ENCODE measurements at places on chromosomes 16 and 17.

GRCh38 chr17:29107933-29108822, 65.2 kb downstream of the PIPOX start:
- no peak for DNase-seq

- no peak for DNase-seq
Observed at GRCh38 chr16:73965591-73965990, 331.0 kb upstream of the PSMD7 start.

GRCh38 chr16:53018834-53019416, 33.8 kb downstream of the CHD9NB start:
- DNase-seq = no peak

DNA sequence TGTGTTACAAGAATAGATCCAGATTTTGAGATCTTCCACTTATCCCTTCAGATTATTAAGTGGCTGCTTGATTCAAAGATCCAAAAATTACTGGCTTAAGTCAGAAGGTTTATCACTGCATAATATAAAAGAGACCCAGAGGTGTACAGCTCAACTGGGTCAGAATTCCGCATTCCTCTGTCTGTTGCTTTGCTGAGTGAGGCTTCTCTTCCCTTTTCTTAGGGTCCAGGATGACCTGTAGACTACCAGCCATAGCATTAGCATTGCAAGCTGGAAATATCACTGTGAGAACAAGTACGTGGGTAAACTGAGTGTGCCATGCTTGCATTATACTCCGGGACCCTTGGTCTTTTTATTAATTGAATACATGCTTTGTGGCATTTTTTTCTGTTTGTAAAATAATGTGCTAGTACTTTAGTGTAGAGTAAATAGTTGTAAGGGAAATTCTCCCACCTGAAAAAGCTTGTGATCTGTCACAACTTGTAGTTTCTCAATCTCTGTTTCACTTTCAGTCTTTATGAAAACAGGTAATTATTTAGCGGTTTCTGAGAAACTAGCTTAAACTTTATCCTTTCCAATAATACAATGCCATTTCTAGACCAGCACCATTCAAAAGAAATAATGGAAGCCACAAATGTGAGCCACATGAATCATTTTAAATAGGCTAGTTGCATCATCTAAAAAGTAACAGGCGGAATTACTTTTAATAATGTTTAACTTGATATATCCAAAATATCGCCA, 61.6 kb downstream of the TNRC6C start:
- no peak for DNase-seq

DNA sequence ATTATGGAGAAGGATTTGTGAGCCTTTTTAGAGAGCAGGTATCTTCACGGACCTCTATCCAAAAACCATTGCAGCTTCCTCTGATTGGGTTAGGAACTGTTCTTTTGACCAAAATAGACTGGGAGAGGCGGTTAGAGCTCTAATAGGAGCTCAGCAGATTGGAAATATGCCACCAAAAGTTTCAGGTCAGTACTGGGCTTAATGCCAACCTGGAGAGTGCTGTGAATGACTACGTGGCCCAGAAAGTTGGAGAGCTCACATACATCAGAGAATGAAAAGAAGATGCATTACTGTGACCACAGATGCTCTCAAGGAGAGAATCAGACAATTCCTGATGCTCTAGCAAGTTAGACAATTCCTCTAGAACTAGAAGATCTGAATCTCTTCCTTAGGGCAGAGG, 86.5 kb downstream of the ABCA8 start:
- DNase-seq = no peak

DNA sequence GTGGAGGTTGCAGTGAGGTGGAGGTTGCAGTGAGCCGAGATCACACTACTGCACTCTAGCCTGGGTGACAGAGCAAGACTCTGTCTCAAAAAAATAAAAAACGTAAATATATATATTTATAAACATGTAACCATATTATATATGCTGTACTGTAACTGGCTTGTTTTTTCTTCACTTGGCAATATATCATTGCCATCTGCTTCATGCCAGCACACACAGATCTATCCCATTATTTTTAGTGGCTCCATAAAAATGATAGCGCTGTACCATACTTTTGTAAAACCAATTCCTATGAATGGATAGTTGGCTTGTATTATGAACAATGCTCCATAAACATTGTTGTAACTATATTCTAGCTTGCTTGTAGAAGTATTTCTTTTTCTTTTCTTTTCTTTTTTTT, 49.5 kb downstream of the GPRC5B start:
- no peak for DNase-seq

DNA sequence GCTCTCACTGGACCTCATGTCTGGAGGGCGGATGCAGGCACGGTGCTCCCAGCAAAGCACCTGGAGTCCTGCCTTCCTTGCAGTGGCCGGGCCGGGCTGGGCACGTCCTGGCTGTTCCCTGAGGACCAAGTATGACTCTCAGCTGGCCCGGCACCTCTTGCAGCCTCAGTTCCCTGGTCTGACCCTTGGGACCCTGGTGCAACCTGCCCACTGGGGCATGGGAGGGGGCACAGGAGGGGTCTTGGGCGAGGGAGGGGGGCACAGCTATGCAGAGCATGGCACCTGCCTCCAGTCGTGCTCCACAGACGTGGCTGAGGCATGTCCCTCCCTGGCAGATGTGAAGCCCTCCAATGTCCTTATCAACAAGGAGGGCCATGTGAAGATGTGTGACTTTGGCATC, 19.6 kb downstream of the MAP2K3 start:
- no peak for DNase-seq

GRCh38 chr17:50976951-50977472, 110.9 kb upstream of the TOB1 start:
- no peak for DNase-seq

DNA sequence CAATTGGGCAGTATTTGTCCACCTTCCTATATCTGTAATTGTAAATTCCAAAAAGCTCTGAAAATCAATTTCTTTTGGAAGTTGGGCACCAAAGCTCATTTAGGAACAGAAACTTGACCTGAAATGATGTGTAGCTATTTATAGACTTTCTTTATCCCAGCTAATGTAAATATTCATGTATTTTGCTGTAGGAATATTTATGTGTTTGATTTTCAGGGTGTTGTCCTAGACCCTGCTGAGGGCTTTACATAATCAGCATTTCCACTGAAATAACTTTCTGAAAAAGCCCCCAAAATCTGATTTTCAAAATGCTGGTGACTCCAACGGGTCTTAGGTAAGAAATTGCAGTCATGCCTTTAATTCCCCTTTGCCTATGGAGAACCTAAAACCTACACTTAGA, 4.1 kb downstream of the RBFOX1 start:
- DNase-seq = no peak

DNA sequence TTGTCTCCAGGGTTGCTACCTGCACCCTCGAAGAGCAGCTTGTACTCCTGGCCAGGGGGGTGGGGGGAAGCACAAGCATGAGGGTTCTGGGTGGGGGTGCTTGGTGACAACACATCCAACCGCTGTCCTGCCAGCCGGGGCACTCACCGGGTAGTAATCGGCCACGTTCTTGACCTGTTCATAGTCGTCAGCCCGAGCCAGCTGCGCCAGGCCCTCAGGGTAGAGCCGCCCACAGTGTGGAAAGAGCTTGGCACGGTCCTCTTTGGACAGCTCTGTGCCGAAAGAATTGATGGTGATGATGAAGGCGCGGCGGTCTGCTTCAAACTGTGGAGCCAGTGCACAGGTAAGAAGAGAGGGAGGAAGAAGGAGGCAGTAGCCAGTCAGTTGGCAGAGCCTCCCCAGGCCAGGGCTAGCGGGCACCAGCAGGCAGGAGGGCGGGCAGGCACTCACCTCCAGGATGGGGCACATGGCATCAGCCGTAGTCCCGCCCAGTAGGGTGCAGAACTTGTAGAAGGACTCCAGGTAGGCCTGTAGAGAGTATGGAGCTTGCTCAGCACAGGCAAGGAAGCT, 8.0 kb downstream of the HSD11B2 start:
- no peak for DNase-seq

DNA sequence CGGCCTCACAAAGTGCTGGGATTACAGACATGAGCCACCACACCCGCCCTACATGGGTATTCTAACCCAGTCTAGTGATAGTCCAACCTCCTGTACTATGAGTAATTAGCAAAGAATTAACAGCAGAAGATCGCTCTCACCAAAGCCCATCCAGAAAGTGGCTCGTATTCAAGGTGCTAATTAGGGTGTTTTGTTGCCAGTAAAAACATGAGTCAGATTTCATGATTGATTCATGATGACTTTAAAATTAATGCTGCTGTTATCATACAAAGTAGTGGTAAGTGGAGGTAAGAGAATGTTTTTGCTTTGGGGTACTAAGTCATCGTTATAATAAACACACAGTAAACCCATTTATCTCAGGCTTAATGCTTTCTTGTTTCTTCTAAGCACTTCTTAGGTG, 428.8 kb downstream of the WWOX start:
- no peak for DNase-seq

DNA sequence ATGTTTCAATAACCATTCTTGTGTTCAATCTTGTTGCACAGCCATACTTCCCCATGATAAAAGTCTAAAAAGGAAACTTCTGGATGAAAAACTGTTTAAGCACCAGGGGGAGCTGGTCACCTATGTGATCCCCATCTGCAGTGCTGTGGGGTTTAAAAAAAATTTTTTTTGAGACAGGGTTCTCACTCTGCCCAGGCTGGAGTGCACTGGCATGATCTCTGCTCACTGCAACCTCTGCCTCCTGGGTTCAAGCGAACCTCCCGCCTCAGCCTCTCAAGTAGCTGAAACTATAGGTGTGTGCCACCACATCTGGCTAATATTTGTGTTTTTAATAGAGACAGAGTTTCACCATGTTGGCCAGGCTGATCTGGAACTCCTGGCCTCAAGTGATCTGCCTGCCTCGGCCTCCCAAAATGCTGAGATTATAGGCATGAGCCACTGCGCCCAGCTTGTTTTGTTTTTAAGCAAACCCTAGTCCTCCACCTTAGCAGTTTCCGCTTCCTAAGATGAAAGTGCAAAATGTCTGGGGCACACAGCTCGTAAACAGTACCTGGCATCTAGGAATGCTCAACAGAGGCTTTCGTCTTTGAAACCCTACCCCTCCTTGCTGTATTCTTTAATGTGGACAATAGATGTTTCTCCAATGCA, 25.4 kb downstream of the DNAJA2 start:
- DNase-seq = peak; percentile 24

- DNase-seq = no peak
Observed at GRCh38 chr16:11806721-11807120, 9.7 kb upstream of the ZC3H7A start.

DNA sequence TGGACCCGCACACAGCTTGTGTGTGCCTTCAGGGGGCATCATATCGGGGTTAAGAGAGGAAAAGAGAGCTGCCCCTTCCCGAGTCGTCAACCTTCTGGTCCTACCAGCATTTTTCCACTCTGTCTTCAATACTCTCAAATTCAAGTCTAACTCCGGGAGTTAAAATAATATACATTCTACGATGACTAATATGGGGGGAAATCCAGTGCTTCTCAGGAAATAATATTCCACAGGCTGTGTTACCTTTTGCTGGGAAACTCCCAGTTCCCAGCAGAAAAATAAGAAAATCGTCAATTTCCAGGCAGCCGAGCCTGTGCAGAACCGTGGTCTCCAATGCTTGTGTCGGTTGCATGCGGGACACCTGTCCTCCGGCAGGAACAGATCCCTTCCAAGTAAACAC, 105.0 kb upstream of the FOXF1 start:
- DNase-seq = no peak

DNA sequence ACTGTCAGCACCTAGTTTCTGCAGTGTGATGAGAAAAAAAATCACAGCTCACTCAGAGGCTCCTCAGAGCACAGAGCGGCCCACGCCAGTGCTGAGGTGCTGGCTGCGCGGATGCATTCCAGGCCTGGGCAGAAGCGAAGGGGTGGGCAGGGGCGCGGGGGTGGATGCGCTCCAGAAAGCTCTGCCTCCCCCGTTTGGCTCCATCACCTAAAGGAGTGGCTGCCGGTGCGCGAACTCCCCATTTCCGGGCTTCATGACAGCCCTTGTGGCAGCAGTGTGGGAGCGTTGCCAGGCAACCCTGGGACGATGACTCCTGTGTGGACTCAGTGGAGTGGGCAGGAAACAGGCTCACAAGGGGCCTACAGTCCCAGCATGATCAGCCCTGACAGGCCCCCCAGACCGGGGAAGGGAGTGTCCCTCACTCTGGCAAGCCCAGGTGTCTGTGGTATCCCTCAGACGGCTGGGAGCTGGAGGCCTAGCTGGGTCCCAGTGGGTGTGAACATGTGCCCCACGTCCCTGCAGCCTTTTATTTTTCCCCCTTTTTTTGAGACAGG, 32.8 kb upstream of the NUDT16L1 start:
- DNase-seq = peak; percentile 28

DNA sequence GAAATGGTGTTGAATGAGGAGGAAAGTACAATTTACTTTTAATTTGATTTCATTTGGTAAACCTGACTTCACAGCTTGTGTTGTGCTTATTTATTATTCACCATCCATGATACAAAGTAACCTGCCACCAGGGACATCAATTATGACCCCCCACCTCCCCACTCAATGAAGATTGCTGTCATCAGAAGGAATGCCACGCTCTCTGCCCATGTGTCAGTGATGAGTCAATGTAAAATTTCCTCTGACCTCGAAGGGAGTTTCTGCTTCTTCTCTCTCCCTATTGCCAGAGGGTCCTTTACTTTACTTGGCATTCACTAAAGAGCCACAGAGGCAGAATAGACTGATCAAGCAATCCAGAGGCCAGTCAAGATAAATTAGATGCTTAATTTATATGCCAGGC, 759.7 kb downstream of the CDH11 start:
- DNase-seq = no peak

DNA sequence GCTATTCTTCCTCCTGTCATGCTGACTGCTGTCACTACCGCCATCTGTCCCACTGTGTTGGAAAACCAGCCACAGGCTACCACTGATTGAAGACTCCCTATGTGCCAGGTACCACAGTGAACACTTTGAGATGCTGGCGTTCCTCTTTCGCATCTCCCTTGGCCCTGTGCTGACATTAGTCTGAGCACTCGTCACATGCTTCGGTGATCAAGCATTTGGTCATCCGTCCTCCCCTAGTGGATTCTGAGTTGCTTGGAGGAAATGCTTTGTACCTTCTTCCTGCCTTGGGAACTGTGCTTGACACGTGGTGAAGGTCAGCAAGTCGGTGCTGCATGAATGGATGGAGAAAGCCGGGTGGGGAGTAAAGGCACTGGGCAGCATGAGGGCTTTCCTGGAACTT, 260.1 kb downstream of the SNX29 start:
- DNase-seq = no peak

GRCh38 chr16:4894276-4895150, 42.4 kb downstream of the PPL start:
- DNase-seq = no peak

- DNase-seq = peak; percentile 91
Observed at GRCh38 chr17:35022536-35023063, 40.9 kb downstream of the RFFL start.

GRCh38 chr16:52921104-52921503, 131.6 kb downstream of the CHD9NB start:
- DNase-seq = no peak

DNA sequence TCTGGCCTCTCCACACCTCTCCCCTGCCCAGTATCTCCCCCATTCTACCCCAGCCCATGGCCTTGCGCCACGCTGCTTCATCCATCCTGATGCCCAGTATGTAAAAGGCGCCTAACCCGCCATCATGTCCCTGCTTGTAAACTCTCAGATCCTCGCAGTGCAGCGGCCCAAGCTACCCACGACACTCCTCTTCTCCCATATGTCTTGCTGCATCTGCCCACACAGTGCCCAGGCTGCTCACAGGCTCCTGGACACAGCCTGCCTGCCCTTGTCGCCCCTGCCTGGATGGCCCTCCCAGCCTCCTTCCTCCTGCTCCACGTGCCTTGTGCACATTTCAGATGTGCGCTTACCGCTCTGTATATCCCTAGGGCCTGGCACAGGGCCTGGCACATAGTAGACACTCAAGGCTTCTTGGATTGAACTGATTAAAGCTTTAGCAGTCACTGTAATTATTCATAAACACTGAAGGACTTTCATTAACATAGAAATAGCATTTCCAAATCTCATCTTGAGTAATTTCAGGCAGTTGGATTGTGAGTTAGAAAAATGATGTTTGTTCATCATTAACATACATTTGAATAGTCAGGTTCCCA, 129.1 kb downstream of the CLEC16A start:
- DNase-seq = no peak
